ENCODE measurements at places on chromosomes 2 and 18.

DNA sequence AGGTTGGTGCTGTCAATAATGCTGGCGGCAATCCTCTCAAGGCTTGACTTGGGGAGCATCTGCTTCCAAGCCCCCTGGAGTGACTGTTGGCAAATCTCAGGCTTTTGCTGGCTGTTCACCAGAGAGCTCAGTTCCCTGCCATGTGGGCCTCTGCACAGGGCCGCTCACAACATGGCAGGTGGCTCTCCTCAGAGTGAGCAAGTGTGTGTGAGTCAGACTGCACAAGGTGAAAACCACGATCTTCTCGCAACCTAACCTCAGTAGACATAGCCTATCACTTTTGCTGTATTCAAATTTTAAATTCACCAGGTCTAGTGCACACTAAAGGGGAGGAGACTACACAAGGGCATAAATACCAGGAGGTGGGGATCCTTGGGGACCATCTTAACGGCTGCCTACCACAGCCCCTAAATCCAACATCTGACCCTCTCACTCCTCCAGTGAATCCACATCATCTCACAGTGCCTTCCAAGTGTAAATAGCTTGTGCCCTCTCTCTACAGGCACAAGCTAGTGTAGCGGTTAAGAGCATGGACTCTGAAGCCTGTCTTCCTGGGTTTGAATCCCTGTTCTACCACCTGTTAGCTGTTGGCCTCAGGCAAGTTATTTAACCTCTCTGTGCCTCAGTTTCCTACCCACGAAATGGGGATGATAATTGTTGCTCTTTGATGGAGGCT lies 187.7 kb upstream of the CXCR4 start:
- peak; percentile 33 for DNase-seq

GRCh38 chr2:181585732-181586131 lies 71.2 kb downstream of the CERKL start:
- DNase-seq: no peak

GRCh38 chr2:9631878-9632700 lies 1.3 kb upstream of the YWHAQ start:
- no peak for DNase-seq

- DNase-seq: no peak
These were observed 228.3 kb downstream of the TWIST2 start for GRCh38 chr2:239075918-239076758.

DNA sequence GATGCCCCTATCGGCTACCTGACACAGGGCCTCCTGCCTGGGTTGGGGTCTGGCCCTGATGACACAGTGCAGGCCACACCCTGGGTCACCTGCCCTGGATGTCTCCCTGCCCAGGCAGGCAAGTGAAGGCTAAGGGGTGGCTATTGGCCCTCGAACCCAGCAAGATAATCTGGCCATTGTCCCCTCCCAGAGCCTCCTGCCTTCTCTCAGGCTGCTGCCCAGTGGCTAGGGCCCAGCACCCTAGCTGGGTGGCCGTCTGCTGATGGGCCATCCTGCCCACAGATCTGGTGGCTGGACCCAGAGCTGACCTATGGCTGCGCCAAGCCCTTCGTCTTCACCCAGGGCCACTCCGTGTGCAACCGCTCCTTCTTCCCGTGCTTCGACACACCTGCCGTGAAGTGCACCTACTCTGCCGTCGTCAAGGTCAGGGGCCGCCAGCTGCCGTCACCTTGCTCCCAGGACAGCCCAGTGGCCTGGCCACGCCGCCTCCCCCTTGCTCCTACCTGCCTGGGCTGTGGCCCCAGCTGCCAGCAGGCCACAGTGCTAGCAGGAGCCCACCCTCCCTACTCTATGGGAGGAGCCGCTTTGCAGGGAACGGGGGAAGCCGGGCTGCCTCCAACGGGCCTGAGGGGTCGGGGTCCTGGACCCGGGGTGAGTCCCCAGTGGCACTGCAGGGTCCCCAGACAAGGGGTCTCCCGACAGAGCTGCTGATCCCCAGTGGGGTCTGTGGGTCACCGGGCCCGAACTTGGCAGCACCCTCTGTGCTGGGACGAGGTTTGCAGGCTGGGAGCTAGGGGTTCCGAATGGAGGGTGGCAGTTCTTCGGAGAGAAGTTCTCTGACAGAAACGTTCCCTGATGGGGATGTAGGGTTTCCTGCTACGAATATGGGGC lies 4.1 kb downstream of the RNPEPL1 start:
- no peak for DNase-seq

- no peak for DNase-seq
These were observed 156.1 kb downstream of the MSH2 start for GRCh38 chr2:47558768-47559684.

DNA sequence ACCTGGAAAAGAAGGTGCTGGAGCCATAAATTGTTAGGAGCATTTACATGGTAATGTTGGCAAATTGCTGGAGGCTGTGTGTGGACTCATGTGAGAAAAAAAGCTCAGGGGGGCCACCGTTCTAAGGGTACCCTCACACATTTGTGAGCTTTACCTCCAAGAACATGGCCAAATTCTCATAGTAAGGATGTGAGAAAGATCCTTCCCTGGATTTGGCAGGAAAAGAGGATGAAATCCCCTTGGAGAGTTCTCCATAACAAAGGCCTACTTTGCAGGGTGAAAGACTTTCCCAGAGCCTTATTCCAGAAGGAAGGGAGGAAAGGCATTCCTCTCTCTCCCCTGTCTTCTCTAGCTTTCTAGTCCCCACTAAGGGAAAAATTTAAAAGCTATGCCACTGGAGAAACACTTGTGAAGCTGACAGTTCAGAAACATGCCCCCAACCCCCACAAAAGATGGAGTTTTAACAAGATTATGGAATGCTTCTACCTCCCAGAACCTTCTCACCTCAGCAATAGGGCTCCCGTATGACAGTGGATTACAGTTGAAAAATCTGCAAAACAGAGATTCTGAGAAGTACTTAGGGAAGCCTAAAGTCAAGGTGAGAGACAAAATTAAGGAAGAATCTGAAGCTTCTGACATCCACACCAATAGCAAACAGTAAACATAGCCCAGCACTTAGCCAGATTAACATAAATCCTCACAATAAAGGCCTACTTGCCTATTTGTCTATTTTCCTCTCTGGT lies 20.2 kb upstream of the ERMN start:
- DNase-seq: no peak

- DNase-seq: no peak
These were observed 292.1 kb upstream of the KLHL29 start for GRCh38 chr2:23092831-23093230.

DNA sequence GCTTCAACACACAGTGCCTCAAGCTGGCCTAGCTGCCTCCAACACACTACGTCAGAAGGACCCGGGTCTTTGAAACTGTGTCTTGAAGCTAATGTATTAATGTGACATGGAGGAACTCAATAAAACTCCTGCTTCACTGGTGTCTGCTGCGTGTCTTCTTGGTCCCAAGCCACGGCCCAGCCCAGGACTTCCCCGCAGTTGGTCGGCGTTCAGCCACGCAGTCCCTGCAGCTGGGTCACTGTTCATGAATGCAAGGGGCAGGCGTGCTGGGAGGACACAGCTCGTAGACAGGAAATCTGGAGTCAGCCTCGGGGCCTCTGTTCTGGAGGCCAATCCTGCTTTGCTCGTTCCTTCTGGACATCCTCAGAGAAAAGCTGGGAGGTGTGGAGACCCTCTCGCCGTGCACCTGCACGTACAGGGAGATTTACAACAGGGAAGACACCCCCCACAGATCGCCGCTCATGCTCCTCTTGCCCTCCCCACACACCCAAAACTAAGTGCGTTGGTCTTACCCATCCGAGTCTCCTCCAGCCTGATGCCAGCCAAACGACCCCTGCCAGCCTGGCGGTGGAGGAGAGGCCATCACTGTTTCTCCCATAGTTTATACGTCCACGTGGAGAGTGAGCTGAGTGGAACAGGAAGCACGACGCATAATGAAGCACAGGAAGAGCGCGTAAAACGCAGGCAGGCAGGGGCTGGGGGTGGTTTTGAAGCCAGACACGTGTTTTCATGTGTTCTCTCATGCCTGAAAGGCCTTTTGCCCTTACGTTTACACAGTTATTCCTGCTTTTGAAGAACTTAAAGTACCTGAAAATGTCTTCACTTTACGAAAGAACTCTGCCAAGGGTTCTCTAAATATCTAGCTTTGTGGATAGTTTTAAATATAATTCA lies 39.7 kb downstream of the ADI1 start:
- no peak for DNase-seq

DNA sequence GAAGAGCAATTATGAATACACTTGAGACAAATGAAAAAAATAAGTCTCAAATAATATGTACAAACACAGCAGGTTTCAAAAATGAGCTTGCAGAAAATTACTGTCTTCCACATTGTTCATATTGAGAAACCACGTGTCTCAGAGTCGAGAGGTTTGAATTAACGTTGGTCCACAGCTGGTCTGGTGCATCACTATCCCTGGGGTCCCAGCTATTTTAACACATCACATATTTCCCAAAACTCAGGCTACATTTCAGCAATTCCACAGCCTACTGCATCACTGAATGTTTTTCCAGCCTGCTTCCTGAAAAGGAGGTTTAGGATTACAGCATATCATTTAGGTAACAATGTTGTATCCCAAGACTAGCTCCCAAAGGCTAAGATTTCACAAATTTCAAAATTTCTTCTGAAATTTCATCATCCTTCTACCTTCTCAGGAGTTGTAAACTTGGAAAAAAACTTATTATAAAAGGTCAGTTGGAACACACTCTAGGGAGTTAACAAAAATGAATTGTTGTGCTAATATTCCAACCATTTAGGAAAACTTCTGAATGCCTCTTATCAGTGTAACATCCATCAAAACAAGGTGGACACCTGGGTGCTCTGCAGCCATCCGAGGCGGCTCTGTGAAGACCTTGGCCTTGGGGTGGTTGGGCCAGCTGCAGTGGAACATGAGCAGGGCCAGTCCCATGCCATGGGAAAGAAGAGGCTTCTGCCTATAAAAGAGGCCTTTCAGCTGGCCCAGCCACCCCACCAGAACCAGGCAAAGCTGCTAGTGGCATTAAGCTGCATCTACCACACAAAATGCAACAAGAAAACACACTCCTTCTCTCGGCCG lies 198.1 kb upstream of the RBBP8 start:
- DNase-seq: no peak

DNA sequence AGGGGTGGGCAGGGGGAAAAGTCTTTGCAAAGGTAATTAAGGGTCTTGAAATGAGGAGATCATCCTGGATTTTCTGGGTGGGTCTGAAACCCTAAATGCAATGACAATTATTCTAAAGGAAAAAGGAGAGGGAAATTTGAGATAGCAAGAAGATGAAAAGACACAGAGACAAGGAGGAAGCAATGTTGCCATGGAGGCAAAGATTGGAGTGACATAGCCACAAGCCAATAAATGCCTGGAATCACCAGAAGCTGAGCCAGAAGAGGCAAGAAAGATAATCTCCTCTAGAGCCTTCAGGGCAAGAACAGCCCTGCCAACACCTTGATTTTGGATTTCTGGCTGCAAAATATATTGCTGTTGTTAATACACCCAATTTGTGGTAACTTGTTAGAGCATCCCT lies 1246.3 kb upstream of the PIK3C3 start:
- DNase-seq: no peak

DNA sequence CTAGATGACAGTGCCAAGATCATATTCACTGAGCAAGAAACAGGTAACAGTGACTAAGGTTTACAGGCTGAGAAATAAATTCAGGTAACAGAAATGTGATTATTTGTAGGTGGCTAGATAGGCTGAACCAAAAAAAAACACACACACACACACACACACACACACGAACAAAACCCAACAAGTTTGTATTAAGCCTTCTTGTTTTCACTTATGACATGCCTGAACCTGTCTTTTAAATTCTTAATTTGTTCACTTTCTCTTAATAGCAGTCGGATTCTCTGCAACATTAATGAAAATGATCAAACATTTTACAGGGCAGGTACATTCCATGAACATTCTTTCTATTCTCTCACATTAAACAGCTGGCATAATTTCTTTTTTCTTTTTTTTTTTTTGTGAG lies 18.8 kb upstream of the KIDINS220 start:
- DNase-seq: no peak

- DNase-seq: no peak
These were observed 175.4 kb downstream of the NRP2 start for GRCh38 chr2:205857520-205858237.

All from stimulated activated CD4-positive, alpha-beta T cell treated with anti-CD3 and anti-CD28 coated beads, TNF-alpha, amount 100 ng/mL, for 24 hours (primary cell).